ENCODE measurements at places on chromosomes 16 and 17. TPM values are rescaled to one million over a fixed set of nuclear protein-coding genes. Genes with fewer than 3 reads are reported as not detected.

The KCNAB3 gene
- 10.6 TPM for total RNA-seq

The FBXW10 gene
- not detected for total RNA-seq

The TBC1D3E gene
- total RNA-seq, result not detected

DNA sequence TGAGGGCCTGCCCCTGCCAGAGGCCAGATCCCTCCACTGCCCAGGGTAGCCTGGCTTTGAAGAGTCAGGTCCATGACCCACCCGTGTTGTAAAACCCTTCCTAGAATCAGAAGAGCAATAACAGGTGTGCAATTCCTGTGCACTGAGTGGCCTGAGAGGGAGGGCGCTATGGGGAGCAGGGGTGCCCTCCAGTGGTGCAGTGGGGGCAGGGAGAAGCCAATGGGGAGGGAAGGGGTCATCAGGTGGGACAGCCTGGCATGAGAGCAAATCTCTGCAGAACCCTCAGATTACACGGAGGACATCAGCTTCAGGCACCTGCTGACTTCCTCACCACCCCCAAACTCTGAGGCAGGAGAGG, 72.9 kb upstream of the ZNF469 start:
- peaks cover 1% of the 10 kb centered on the region for H3K36me3 ChIP-seq
- H3K4me3 ChIP-seq, result no peak overlapping the region

DNA sequence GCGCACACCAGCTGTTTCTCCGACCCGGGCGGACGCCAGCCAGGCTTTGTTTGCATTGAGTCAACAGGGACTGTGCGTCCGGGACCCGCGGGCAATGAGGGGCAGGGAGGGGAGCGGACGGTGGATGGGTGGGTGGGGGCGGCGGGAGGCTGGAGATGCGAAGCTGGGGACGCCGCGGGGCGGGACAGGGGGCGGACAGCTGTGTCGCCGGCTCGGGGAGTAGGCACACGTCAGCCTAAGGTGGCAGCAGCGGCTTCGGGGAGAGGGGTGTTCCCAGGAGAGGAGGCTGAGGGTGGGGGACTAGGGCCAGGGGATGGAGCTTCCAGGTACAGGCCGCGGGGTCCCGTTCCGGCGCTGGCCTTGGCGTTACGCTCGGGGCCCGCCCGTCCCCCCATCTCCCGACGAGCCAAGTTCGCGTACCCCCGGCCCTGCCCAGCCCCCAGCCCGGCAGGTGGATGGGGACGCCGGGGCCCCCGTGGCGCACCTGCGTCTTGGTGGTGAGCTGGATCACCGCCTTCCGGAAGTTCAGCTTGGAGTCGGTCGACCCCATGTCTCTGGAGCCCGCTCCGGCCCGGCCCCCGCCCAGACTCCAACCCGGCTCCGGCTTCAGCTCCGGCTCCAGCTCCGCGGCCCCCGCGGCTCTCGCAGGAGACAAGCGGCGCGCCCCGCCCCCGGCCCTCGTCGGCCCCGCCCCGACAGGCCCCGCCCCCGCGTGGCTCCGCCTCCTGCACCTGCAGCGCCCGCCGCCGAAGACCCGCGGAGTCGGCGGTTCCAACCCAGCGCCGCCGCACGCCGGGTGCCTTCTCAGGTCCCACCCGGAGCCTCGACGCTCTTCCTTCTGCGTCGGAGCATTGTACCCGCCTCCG, at the start of gene HID1:
TSS of gene HID1 (minus strand) at position 653 of the 866 bp plus-strand sequence. CDS start at position 550, 103 bp downstream.
- H3K27ac ChIP-seq, result no peak within 1 kb of the TSS
- peaks cover 44% of the 10 kb centered on the region for H3K27me3 ChIP-seq
- peaks cover 3% of the 10 kb centered on the region for H3K4me1 ChIP-seq
- H3K4me3 ChIP-seq, result peak within 1 kb of the TSS; percentile 71
- no peaks in the 10 kb centered on the region for H3K36me3 ChIP-seq

- no peak for DNase-seq
- no peak overlapping the region for H3K27ac ChIP-seq
- no peaks in the 10 kb centered on the region for H3K36me3 ChIP-seq
- peaks cover 26% of the 10 kb centered on the region for H3K27me3 ChIP-seq
These were observed 145.8 kb downstream of the IRX3 start for GRCh38 chr16:54140788-54141136.

DNA sequence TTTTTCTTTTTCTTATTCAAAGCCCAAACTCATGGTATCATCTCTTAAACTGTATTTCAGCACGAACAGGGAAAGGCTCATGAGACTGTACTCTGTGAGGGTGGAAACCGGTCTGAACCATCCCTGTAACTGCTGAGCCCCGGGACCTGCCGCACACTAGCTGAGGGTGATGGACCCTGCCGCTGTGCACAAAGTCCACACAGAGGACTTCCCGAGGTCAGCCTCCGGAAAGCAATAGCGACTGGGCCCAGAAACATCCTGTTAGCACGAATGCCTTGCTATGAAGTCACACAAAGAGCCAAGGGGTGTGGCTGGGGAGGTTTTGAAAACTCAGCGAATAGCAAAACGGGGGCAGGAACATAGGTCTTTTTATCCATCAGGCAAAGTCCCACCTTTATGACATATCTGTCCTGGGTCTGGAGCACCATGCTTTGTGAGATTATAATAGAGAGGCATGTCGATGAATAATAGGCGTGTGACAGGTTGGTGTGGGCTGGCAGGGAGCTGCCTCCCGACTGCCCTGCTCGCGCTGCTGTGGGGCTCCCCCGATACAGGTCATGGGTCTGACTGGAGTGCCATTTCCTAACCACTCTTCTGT, 33.4 kb downstream of the CDK5R1 start:
- peaks cover 74% of the 10 kb centered on the region for H3K4me1 ChIP-seq
- DNase-seq, result peak; percentile 62
- peak overlapping the region; percentile 87 for H3K27ac ChIP-seq
- H3K4me3 ChIP-seq, result peak overlapping the region; percentile 81

GRCh38 chr17:17416007-17416399, 60.8 kb upstream of the MED9 start:
- no peak for DNase-seq
- H3K27me3 ChIP-seq, result peaks cover 4% of the 10 kb centered on the region
- H3K36me3 ChIP-seq, result peaks cover 3% of the 10 kb centered on the region

DNA sequence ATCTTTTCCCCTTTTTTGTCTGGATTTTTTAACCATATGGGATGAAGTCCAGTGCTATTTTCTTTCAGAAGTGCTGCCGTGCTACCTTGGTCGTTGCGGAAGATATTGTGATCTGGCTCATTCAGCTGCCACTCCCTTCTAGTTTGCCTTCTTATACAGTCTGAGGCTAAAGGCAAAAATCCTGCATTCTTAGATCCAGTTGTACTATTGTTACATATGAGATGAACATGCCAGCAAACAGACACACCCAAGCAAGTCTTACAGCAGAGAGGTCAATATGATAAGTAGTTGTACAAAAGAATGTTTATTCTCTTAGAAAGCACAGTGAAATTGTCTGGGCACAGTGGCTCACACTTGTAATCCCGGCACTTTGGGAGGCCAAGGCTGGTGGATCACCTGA, 108.0 kb upstream of the COX10 start:
- DNase-seq, result no peak
- no peak overlapping the region for H3K4me3 ChIP-seq

DNA sequence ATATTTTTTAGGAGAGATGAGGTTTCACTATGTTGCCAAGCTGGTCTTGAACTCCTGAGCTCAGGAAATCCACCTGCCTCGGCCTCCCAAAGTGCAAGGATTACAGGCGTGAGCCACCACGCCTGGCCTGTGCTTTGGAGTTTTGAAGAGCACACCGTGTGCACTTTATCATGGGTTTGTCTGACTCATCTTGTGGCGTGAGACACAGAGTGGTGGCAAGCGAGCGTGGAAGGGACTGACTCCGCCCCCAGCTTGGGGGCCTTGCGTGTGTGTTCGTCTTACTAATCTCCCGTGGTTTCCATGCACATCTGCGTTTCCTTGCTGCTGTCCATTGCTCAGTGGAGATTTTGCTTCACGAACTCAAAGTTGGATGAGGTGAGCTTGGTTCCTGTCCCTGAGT, 22.9 kb downstream of the CRAMP1 start:
- H3K4me3 ChIP-seq, result no peak overlapping the region
- H3K27me3 ChIP-seq, result no peaks in the 10 kb centered on the region
- DNase-seq, result no peak
- H3K36me3 ChIP-seq, result peaks cover 17% of the 10 kb centered on the region

- no peak overlapping the region for H3K4me3 ChIP-seq
- no peaks in the 10 kb centered on the region for H3K27me3 ChIP-seq
- no peaks in the 10 kb centered on the region for H3K4me1 ChIP-seq
These were observed 169.8 kb downstream of the WWOX start for GRCh38 chr16:78269256-78269655.

DNA sequence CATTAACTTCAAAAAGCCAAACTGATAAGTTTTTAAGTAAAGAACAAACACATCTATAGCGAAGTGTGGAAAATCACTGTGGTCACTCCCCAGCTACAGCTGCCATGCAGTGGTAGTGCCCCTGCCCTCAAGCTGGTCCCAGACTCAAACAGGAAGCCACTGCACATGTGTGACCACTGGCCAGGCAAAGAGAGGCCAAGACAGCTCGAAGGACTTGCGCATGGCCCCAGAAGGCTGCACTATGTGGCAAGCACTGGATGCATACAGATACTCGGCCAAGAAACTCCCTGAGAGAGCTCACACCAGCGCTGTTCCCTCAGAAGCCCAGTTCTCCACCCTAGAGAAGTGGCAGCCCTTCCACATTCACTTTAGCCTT, 82.4 kb downstream of the ANKRD11 start:
- DNase-seq, result no peak
- H3K27me3 ChIP-seq, result no peaks in the 10 kb centered on the region
- peaks cover 81% of the 10 kb centered on the region for H3K4me1 ChIP-seq
- peak overlapping the region; percentile 78 for H3K4me3 ChIP-seq

GRCh38 chr17:46035112-46035818, 36.2 kb downstream of the STH start:
- H3K4me1 ChIP-seq, result peaks cover 12% of the 10 kb centered on the region
- no peak overlapping the region for H3K27ac ChIP-seq
- no peak overlapping the region for H3K4me3 ChIP-seq
- H3K36me3 ChIP-seq, result peaks cover 33% of the 10 kb centered on the region

DNA sequence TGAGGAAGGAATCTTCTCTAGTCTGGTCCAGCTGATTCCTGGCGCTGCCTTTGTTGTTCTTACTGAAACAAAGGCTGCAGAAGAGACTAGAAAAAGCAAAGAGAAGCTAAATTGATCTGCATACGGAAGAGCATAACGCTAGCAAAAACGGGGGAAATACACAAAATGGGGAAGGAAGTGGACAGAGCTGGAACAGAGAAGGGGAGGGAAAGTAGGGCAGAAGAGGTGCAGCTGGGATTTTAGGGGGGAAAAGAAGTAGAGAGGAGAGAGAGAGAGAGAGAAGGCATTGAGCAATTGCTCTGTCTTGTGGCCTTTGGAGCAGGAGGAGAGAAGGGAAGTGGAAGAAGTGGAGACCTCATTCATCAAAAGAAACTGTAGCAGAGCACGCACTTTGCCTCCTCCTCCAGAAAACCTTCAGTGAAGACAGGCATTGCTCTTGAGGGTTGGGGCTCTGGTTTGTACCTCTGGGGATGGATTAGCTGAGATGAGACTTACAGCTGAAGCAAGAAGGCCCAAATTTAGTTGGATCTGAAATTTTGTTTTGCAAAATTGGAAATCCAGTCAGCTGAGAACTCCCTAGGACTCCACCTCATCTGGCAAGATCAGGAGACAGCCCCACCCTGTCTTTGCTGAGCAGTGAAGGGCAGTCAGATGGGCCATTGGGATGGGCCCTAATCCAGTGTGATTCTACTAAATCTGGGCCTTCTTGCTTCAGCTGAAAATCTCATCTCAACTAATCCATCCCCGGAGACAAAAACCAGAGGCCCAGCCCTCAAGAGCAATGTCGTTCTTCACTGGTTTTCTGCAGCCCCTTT, 55.8 kb downstream of the CDRT4 start:
- H3K27ac ChIP-seq, result no peak overlapping the region
- H3K36me3 ChIP-seq, result no peaks in the 10 kb centered on the region
- DNase-seq, result no peak
- H3K4me1 ChIP-seq, result peaks cover 2% of the 10 kb centered on the region
- H3K4me3 ChIP-seq, result no peak overlapping the region

DNA sequence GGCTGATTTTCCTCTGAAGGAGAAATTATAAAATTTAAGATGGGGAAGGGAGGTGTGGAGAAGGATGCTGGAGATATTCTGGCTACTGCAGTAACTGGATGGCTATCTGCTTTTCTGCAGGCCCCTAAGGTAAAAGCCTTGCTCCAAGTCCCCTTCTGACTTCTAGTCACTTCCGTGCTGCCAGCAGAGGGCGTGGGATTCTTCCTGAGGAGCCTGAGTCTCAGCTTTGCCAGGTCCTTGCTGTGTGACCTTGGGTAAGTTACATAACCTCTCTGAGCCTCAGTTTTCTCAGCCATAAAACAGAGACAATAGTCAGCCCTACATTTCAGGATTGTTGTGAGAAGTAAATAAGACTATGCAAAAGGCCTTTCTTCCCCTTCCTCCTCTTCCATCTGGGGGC, 24.3 kb upstream of the TMEM220 start:
- H3K4me1 ChIP-seq, result no peaks in the 10 kb centered on the region
- H3K27ac ChIP-seq, result no peak overlapping the region

DNA sequence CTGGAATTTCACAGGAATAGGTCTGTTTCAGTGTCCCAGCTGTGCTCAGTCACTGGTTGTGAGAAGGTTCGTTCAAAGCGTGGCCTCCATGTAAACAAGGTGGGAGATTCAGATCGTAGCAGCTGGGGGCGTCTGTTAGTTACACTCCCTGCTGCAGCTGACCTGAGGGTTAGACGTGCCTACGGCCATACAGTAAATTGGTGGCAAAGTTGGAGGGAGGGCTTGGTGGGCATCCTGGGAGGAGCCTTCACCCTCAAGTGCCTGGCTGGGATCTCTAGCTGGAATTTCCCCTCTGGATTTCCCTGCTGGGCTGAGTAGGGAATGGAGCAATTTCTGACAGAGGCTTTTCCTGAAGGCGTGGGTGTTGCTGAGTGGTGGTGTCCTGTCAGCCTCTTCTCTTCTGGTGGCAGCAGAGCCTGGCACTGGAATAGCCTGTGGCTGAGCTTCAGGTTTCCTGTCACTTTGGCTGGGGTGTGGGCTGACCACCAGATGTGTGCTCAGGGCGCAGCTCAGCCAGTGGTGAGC, 6.4 kb downstream of the FCSK start:
- peaks cover 6% of the 10 kb centered on the region for H3K36me3 ChIP-seq
- H3K27ac ChIP-seq, result no peak overlapping the region
- H3K4me1 ChIP-seq, result peaks cover 9% of the 10 kb centered on the region
- H3K27me3 ChIP-seq, result no peaks in the 10 kb centered on the region
- no peak for DNase-seq

GRCh38 chr16:84295203-84295860, 654 bp downstream of the WFDC1 start:
- H3K27me3 ChIP-seq, result peaks cover 40% of the 10 kb centered on the region
- H3K4me1 ChIP-seq, result peaks cover 8% of the 10 kb centered on the region
- no peak overlapping the region for H3K27ac ChIP-seq
- DNase-seq, result no peak
- no peak overlapping the region for H3K4me3 ChIP-seq

DNA sequence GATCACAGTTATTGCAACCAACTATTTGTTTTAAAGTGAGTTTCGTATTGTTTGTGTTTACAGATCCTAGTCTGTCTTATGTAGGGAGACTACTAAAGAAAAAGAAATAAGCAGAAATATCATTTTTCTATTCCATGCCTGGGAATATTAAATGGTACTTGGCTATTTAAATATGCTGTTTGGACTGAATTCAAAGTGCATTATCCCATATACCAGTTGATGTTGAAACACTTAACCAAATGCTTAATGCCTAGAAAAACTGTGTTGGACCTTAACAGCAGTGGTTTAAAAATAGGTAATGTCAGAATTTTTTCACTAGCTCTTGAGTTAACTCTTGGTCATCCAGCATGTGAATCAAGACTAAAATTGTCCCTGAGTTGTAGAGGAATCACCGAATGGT, 37.5 kb upstream of the TOM1L1 start:
- no peak overlapping the region for H3K4me3 ChIP-seq
- DNase-seq, result no peak
- peaks cover 4% of the 10 kb centered on the region for H3K27me3 ChIP-seq
- H3K4me1 ChIP-seq, result no peaks in the 10 kb centered on the region
- H3K36me3 ChIP-seq, result no peaks in the 10 kb centered on the region
- no peak overlapping the region for H3K27ac ChIP-seq
